T-helper 2 cell treated with Interferon-gamma antibody and Interleukin-4, amounts not matched to agents 5 μg/mL and 100 μg/mL, for 36 hours (primary cell): ENCODE measurements at places on chromosomes 1 and 21.
A peak's percentile ranks its signal among the peaks of the same experiment; 100 is the strongest.

DNA sequence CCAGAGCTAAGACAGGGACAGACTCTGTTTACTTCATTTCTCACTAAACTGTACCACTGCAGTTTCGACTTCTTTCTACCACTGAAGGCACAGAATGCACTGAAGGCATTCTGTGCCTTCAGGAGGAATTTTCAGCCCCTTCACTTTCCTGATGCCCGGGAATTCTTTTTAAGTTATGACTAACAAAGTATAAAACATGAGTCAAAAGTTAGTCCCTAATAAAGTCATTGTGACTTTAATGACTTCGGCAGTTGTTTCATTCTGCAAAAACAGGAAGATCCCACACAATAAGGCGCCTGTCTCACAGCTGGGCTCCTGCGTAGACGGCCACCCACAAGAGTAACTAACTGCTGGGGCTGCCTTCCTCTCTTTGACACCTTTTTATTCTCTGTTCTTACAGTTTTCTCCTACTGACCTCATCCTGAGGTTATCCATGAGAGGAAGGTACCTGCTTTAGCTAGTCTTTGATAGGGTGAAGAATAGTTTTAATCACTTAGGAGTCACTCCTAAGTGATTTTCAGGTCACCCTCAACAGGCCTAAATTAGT, 183.9 kb upstream of the SGIP1 start:
- H3K4me3 ChIP-seq = peak overlapping the region; percentile 67
- peaks cover 5% of the 10 kb centered on the region for H3K27me3 ChIP-seq
- H3K27ac ChIP-seq = peak overlapping the region; percentile 64

DNA sequence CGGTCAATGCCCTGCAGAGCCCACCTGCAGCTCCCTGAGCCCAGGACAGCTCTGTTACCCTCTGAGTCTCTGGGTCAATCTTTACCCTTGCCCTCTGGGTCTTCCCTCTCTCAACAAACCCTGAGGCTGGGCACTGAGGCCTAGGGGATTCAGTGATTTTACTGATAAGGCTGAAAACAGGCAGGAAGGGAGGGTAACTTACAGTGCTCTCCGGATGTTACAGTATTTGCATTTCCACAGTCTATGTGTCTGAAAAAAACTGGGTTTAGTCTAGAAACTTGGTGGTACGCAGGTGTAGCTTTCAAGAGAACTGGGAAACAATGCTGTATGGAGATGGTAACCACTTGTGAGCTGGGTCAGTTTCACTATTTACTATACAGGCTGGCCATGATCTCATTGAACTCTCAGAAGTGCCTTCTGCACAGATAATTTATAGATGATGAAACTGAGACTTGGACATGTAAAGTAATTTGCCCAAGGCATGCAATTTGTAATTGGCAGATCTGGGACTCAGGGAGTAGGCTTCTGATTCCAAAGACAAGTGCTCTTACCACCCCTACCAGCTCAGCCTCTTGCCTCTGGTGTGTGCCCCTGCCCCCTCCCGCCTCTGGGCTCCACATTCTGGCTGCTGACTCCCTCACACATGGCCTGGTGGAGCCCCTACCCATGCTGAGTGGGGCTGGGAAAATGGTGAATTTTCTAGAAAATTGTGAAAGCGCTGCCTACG, 48.8 kb downstream of the TENT5C start:
- peak overlapping the region; percentile 80 for H3K4me3 ChIP-seq
- DNase-seq = peak; percentile 20

GRCh38 chr1:9711466-9712020, 60.0 kb downstream of the PIK3CD start:
- no peak for DNase-seq
- H3K4me3 ChIP-seq = no peak overlapping the region
- H3K27me3 ChIP-seq = no peaks in the 10 kb centered on the region
- peaks cover 31% of the 10 kb centered on the region for H3K4me1 ChIP-seq

GRCh38 chr1:187648091-187648490, 819.3 kb downstream of the PLA2G4A start:
- DNase-seq = no peak
- H3K27me3 ChIP-seq = no peaks in the 10 kb centered on the region
- no peak overlapping the region for H3K4me3 ChIP-seq
- H3K36me3 ChIP-seq = no peaks in the 10 kb centered on the region
- H3K4me1 ChIP-seq = no peaks in the 10 kb centered on the region

GRCh38 chr1:112893288-112894009, 62.5 kb downstream of the SLC16A1 start:
- H3K36me3 ChIP-seq = peaks cover 4% of the 10 kb centered on the region
- no peaks in the 10 kb centered on the region for H3K4me1 ChIP-seq
- H3K27me3 ChIP-seq = no peaks in the 10 kb centered on the region
- no peak overlapping the region for H3K27ac ChIP-seq

- peaks cover 4% of the 10 kb centered on the region for H3K4me1 ChIP-seq
- H3K27me3 ChIP-seq = peaks cover 2% of the 10 kb centered on the region
- no peak overlapping the region for H3K4me3 ChIP-seq
- H3K27ac ChIP-seq = no peak overlapping the region
Measured at GRCh38 chr21:34217263-34217662, 143.9 kb downstream of the MRPS6 start.

- peaks cover 9% of the 10 kb centered on the region for H3K4me1 ChIP-seq
- H3K27me3 ChIP-seq = no peaks in the 10 kb centered on the region
- DNase-seq = no peak
- no peak overlapping the region for H3K4me3 ChIP-seq
Measured at GRCh38 chr1:54336116-54336515, 70.1 kb downstream of the SSBP3 start.

GRCh38 chr1:32336963-32337675, 1.1 kb upstream of the MARCKSL1 start:
- peaks cover 31% of the 10 kb centered on the region for H3K4me1 ChIP-seq
- no peak overlapping the region for H3K27ac ChIP-seq
- DNase-seq = peak; percentile 76
- no peaks in the 10 kb centered on the region for H3K27me3 ChIP-seq

- no peak overlapping the region for H3K4me3 ChIP-seq
- peaks cover 21% of the 10 kb centered on the region for H3K27me3 ChIP-seq
Measured at GRCh38 chr21:39132248-39132647, 51.0 kb downstream of the PSMG1 start.

DNA sequence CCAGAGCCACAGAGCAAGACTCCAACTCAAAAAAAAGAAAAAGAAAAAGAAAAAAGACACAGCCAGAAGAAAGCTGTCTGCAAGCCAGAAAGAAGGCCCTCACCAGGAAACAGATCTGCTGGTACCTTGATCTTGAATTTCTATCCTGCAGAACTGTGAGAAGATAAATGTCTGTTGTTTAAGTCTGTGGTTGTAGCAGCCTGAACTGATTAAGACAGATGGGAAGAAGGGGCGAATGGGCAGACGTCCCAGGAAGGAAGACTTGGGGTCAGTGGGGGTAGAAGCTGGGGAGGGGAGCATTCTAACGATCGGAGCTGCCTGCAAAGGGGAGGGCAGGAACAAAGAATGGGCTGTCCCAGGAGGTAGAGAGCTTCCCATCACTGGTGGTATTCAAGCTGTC, 6.3 kb downstream of the SLC2A7 start:
- H3K27ac ChIP-seq = no peak overlapping the region
- no peaks in the 10 kb centered on the region for H3K4me1 ChIP-seq
- DNase-seq = no peak
- no peak overlapping the region for H3K4me3 ChIP-seq
